ENCODE measurements at places on chromosomes 3 and 15.

DNA sequence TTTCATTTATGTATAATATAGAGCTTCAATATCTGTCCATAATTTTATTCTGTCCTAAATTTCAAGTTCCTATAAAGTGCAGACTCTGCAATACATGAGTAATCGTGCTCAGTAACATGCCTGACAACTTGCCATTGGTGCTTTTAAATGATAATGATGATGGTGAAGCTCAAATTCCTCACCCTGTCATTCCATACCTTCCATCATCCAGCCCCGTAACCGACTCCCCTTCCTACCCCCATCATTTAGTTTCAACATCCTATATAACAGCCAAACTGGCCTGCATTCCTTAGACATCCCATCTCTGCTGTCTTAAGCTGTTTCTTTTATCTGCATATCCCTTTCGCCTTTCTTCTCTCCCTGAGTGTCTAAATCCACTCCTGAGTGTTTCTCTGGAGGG is 67.2 kb upstream of the DLG1 start:
- no peak for DNase-seq

GRCh38 chr15:82184776-82185175 is 77.8 kb downstream of the EFL1 start:
- DNase-seq = no peak

DNA sequence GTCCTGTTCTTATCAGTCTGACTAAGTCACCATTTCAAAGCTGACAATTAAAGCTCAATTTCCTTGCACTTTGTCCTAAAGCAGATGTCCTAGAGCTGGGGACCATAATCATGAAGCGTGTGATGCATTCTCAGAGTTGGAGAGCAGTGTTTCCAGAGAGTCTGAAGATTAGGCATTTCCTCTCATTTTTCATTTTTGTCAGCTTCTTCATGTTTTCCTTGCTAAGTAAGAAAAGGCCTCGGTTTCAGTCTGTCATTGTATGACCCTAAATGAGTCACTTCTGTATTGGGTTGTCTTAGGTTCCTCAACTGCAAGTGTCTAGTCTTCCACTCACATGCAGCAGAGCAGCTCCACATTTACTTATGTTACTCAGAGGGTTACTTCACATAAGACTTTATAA is 257.2 kb upstream of the TPRG1 start:
- DNase-seq = no peak

DNA sequence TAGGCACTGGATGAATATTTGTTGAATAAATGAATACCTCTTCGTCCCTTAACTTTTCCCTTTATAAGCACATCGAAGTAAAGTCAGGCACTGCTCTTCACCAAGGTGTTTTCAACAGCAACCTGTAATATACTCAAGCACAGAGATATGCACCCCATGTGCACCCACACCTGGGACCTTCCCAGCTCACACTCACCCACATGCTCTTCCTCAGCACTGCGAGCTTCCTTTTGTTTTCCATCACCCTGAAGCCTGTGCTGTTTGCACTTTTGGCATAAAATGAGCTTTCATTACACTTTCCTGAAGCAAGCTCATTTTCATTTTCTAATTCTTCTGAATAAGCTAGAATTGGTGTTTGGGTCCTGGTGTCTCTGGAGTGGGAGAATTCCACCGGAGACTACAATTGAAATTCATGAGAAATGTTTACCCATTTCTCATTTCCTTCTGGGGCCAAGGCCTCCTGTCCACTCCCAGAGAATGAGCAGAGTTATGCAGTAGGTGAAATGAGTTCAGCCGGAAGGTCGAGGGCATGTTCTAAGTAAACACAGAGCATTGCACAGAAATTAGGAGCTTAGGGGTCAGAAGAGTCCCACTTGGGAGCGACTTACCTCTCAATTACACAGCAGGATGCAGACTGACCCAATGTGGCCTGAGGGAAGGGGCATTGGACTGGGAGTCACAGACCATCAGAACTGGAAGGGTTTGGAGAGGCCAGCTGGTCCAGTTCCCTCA is 15.0 kb downstream of the MASP1 start:
- DNase-seq = no peak

GRCh38 chr15:62972814-62973213 is 69.7 kb upstream of the TPM1 start:
- no peak for DNase-seq

- no peak for DNase-seq
Measured at GRCh38 chr15:68025835-68026424, 28.2 kb upstream of the PIAS1 start.

GRCh38 chr3:59240666-59241255 is 190.9 kb upstream of the CFAP20DC start:
- DNase-seq = no peak

DNA sequence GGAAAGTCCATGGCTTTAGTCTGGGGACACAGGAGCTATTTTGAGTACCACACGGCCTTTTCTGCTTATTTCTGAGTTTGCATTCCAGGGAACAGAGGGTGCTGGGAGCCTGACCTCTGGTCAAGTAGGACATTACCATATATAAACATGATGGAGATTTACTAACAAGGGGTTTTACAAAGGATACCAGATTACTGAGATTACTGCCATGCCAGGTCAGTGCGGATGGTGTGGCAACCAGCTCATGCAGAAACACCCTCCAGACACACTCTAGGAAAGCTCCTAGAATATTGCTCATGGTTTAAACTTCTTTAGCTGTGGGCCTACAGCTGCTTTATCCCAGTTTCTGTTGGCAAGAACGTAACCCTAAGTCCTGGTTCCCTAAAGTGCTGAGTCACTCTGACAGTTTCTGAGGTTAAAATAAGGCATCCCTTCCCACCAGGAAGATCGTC is 54.3 kb upstream of the AGTR1 start:
- DNase-seq = no peak

GRCh38 chr3:171654809-171655208 is 155.5 kb downstream of the PLD1 start:
- peak; percentile 68 for DNase-seq

DNA sequence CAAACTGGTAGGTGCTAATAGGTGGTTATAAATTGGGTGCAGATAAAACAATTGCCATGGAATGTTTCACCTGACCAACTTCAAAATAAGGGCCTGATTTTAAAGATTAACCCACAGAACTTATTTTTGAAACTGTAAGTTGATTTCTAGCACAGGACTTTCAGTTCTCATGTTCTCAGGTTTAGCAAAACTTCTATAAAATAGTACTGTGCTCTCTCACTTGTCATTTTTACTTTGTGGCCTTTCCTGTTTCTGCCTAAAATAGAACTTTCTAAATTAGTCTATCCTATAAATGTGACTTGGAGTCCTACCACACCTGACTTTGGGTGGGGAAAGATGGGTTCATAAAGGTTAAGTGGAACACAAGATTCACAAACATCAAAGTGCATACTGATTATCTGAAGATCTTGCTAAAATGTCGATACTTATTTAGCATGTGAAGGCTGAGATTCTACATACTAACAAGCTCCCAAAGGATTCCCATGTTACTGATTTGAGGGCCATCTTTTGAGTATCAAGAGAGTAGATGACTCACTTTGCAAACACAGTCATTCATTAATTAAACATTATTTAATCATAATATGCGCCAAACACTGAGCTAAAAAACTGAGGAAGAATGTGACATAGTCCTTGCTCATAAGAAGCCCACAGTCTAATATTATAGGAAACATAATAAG is 38.6 kb downstream of the BTLA start:
- DNase-seq = no peak

DNA sequence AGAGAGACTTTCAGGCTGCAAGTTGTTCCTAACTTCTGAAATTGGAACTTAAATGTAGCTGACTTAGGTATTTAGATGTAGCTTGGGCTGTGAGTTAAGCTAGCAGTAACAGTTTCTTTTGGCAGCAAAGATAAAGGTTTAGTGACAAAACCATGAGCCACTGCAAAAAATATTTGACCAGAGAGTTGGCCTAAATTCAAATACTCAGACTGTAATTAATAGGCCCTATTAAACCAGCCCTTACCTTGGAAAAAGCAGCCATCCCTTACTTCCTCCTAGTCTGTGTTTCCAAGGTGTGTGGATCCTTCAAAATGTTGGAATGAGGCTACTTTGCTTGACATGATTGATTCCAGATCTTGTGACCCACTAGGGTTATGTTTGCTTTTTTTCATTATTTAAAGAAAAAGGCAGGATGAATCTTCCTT is 8.2 kb downstream of the TPM1 start:
- DNase-seq = no peak

DNA sequence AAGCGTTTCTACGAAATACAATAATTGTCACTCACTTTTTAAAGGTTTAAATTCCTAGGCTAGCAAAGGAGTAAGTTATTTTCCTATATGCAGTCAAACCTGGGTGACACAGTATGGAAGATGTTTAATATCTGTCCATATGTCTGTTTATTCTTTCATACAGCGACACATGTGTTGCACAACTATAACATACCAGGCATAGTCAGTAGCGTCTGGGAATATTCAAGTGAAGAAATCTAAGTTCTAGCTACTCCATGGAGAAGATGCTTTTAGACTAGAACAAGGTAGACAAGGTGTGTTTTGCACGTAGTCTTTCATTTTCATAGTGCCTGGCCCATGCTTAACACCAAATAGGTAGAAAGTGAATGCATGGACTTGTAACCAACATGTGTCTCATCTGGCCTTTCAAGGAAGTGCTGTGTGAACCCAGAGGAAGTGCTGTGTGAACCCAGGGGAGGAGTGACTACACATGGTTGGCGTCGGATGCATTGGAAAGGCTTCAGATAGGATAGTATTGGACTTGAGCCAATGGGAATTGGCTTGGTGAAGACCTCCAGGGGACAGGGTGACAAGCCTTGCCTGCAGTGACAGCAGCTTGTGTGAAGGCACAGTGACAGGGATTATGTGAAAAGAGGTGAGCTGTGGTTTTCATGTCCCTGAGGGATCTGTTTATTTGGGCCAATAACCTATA is 267.0 kb downstream of the PTPRG start:
- no peak for DNase-seq

GRCh38 chr15:82103468-82103867 is 57.6 kb upstream of the MEX3B start:
- DNase-seq = no peak

DNA sequence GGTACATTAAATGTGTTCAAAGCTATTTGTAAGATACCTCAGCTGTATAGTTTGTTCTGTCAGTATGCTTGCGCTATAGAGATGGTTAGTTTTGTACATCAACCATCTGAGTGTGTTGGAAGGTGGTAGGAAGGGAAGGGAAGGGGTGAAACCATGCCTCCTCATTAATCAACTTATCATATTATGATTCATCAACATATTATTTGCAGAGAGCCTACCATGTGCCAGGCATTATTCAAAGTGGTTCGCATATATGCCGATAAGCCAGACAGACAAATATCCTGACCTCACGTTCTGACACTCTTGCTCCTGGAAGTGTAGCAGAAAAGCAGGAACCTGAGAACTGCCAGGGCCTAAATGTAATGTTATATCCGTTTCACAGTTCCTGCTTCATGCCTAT is 248.1 kb upstream of the NR2E3 start:
- no peak for DNase-seq

DNA sequence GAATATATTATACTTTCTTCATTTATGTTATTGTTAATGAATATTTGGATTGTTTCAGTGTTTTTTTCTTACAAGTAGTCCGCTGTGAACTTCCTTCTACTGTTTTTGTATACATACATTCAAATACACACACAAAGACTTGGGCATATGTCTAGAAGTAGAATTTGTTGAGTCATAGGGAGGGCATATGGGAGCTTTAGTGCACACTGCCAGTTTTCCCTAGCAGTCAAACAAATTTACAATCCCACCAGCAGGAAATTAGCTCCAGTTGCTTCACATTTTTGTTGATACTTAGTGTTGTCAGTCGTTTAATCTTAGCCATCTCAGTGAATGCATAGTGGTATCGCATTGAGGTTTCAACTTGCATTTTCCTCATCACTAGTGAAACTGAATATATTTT is 492.3 kb downstream of the DIPK2A start:
- DNase-seq = no peak

DNA sequence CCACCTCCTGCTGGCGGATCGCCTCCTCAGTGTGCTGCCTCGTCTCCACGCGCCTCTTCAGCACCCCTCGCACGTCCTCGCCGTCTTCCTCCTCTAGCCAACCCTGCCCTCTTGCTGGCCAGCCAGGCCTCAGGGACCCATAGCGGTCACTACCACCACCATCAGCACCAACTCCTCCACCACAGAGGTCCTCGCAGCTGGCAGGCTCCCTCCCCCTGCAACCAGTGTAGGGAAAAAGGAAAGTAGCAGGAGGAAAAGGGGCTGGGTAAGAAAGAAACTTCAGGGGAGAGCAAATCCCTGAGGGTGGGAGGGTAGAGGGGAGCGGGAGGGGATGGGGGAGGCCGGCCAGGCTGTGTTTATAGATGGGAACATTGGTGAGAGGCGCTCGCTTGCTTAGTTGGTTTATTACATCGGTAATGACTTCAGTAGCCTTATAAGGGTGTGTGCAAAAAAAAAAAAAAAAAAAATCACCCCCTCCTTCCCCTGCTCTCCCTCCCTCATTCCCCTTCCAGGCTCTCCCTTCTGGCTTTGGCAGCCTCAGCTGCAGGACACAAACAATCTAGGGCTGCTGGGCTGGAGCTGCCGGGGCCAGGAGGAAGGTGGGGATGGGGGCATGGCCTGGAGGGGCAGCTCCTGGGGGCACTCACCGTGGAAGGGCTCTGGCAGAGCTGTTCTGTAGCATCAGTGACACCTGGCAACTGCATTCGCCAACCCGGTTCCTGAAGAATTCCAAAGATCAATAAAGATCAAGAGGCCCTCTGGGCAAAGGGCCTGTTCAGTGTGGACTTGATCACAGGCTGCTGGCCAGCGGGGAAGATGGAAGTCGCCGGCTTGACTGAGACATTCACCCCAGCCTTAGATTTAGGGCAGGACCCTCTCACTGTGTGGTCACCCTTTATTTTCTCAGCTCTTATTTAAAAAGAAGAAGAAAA is 116.2 kb upstream of the HACD2 start:
- DNase-seq = no peak

GRCh38 chr3:40456279-40456939 is 730 bp upstream of the RPL14 start:
- no peak for DNase-seq

DNA sequence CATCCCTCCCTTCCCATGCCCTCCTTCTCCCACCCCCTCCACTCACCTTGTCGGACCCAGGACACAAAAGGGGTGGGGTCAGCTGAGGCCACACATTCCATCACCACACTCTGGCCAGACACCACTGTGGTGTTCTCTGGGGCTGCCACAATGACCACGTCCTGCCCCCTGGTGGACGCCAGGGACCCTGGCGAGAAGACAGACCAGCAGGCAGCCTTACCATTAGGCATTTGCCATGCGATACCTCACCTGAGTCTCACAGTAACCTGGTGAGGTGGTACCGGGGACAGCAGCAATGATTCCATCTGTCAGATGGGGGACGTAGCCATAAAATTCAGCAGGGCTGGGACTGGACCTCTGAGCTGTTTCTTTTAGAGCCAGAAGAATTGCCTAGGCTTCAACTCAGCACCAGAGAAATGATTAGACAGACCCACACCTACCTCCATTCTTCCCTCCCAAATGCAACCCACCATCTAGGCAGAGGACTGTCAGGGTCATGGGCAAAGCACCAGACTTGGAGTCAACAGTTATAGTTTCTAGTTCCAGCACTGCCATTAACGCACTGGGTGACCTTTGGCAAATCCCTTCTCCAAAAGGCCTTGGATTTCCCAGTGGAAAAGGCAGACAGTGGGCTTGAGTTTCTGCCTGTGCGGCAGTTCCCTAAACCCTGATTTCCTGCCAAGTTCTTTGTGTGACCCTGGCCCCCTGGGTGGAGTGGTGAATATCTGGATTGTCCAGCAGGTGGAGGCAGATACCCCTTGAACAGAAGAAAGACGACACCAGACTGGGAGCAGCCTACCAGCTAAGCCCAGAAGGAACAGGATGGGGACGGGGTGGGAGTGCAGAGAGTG is 21.8 kb downstream of the IGDCC4 start:
- DNase-seq = peak; percentile 73
